Liver (tissue), 10 donors: ENCODE measurements at places on chromosomes 2 and 18. TPM values are rescaled to one million over a fixed set of nuclear protein-coding genes. Genes with fewer than 3 reads are reported as not detected.

Gene UGT1A10
- total RNA-seq, result 0.08 TPM

Gene SLC16A14
- 3.7 TPM for total RNA-seq

Gene SLC25A12
- 4.4 TPM for total RNA-seq

GRCh38 chr2:8694737-8695136, 12.9 kb downstream of the ID2 start:
- no peak overlapping the region for H3K27ac ChIP-seq
- H3K4me3 ChIP-seq, result no peak overlapping the region
- H3K4me1 ChIP-seq, result peaks cover 4% of the 10 kb centered on the region

DNA sequence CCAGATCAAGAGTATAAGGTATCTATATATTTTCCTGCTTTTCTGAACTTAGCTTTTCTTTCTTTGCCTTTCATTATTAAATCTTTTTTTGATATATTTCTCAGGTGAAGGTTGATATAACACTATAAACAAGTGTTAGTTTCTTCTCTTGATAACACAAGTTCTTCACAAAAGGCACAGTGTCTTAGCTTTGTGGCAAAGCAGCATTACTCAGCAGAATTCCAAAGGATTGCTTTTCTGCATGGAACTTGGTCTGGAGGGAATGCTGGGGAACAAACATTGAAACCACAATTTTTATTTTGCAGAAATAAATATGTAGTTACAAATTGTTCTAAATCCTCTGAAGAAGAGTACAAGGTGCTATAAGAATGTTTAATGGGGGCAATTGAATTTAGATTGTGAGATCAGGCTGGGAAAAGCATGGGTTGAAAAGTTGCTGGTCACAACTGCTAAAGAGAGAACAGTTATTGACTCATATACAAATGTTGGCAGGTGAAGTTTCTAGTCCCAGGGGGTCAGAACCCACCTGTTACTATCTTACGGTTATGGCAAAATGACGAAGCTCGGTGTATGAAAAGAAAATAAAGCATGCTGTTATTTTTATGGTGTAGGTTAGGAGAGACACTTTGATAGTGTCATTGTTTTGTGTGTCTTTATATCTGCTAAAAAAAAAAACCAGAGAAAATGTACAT, 68.2 kb downstream of the UBR3 start:
- peaks cover 12% of the 10 kb centered on the region for H3K36me3 ChIP-seq
- DNase-seq, result no peak
- H3K27me3 ChIP-seq, result no peaks in the 10 kb centered on the region
- no peak overlapping the region for H3K4me3 ChIP-seq
- H3K4me1 ChIP-seq, result no peaks in the 10 kb centered on the region
- H3K27ac ChIP-seq, result no peak overlapping the region

GRCh38 chr18:12703664-12704063, 822 bp downstream of the PSMG2 start:
- peak overlapping the region; percentile 90 for H3K4me3 ChIP-seq
- peaks cover 14% of the 10 kb centered on the region for H3K36me3 ChIP-seq
- no peaks in the 10 kb centered on the region for H3K27me3 ChIP-seq
- H3K4me1 ChIP-seq, result peaks cover 23% of the 10 kb centered on the region
- DNase-seq, result no peak

GRCh38 chr2:89848114-89848513, 1156.6 kb downstream of the RPIA start:
- no peak overlapping the region for H3K27ac ChIP-seq
- no peaks in the 10 kb centered on the region for H3K36me3 ChIP-seq
- H3K27me3 ChIP-seq, result peaks cover 4% of the 10 kb centered on the region
- H3K4me3 ChIP-seq, result no peak overlapping the region

DNA sequence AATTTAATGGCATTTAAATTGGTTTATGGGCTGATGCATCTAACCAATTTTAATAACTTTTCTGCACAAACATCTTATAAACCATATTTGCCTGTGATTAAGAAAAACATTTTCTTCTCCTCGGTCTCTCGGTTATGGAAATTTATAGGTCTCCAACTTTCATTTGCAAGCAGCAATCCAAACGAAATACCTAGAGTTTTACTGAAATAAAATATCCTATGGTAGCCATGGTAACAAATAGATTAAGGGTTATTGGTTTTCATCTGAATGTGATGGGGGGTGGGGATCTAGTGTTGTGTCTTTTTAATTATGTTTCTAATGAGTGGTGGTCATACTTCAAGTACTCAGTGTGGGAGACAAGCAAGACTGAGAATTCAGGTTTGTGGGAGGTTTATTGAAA, 2.9 kb downstream of the KLHL29 start:
- H3K36me3 ChIP-seq, result no peaks in the 10 kb centered on the region
- no peak overlapping the region for H3K4me3 ChIP-seq
- no peak for DNase-seq
- H3K27me3 ChIP-seq, result peaks cover 4% of the 10 kb centered on the region
- no peak overlapping the region for H3K27ac ChIP-seq

DNA sequence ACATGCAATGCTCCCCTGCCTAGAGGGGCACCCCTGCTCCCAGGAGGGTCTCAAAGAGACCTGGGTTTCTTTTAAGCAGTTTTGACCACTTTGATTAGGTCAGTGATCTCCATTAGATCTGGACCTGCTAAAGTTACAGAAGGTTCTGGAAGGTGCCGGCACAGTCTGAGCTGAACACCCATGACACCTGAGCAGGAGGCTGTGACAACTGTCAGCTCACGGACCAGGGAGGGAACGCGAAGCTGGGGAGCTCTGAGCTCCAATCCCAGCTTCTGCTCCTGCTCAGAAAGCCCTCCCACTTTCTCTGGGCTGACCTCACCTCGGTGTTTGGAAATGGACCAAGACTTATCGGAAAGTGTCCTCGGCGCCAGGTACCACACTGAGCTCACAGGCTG, 113.8 kb downstream of the NFATC1 start:
- no peaks in the 10 kb centered on the region for H3K36me3 ChIP-seq
- H3K27ac ChIP-seq, result no peak overlapping the region
- no peak overlapping the region for H3K4me3 ChIP-seq
- H3K27me3 ChIP-seq, result no peaks in the 10 kb centered on the region
- no peaks in the 10 kb centered on the region for H3K4me1 ChIP-seq

DNA sequence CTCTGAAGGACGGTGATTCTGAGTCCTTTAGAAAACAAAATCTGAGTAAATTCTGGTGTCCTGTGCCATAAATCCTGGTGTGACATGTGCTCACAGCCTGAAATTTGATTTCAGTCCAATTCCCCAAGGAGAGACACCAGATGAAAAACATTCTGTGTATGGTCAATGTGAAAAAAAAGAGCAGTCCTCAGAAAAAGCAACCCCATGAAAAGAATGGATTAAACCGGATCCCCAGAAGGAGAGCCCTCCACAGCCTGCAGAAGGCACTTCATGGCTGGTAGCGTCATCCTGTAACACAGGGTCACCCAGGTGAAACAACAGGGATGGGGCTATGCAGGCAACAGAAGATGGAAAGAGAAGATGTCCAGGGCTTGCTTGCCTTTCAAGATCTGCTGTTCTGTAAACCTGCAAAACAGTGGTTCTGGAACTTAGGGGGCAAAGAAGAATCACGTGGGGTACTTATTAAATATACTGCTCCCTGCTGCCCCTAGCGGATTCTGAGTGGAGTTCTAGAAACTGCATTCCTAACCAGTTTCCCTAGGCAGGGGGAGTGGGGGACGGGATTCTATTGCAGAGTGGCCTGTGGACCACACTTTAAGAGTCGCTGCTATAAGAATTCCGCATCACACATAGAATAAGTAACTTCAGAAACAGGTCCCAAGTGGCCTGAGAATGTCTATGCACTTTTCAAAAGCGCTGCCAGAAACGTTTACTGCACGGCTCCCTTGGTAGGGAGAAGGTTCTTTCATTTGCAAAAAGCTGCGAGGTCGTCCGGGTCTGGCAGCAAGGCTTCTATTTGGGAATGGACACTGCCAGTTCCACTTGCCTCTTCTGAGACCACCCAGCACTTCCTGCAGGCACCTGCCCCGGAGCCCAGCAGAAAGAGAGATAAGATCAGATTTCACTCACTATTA, 118.9 kb upstream of the ARL5A start:
- DNase-seq, result no peak
- H3K4me3 ChIP-seq, result no peak overlapping the region

GRCh38 chr2:165293440-165294420, 54.5 kb downstream of the SCN2A start:
- no peak overlapping the region for H3K27ac ChIP-seq
- no peak overlapping the region for H3K4me3 ChIP-seq
- H3K4me1 ChIP-seq, result no peaks in the 10 kb centered on the region
- peaks cover 3% of the 10 kb centered on the region for H3K27me3 ChIP-seq
- no peaks in the 10 kb centered on the region for H3K36me3 ChIP-seq

DNA sequence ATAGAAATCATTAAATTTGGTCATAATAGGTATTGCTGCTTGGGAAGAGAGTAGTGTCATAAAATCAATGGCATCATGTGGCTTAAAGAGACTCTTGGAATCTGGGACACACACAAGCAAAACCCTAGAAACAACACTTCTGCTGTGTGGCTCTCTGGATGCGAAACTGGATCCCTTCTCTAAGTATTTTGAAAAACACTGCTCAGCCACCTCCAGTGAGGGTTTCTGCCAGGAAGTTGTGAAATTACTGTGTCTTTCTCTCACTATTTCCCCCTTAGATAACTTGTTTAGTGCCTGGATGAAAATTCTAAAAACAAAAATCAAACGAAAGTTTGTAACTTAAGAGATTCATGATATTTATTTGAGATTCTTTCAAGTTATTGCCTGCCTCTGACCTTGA, 163.8 kb downstream of the RHBDD1 start:
- DNase-seq, result no peak
- H3K27me3 ChIP-seq, result no peaks in the 10 kb centered on the region
- no peaks in the 10 kb centered on the region for H3K4me1 ChIP-seq
- no peaks in the 10 kb centered on the region for H3K36me3 ChIP-seq
